ENCODE measurements at places on chromosomes 7 and 10. TPM values are rescaled to one million over a fixed set of nuclear protein-coding genes. Genes with fewer than 3 reads are reported as not detected.

The CWF19L1 gene
- 21.9 TPM for polyA plus RNA-seq

- DNase-seq: no peak
Measured at GRCh38 chr10:31668326-31668725, 260.3 kb downstream of the ARHGAP12 start.

DNA sequence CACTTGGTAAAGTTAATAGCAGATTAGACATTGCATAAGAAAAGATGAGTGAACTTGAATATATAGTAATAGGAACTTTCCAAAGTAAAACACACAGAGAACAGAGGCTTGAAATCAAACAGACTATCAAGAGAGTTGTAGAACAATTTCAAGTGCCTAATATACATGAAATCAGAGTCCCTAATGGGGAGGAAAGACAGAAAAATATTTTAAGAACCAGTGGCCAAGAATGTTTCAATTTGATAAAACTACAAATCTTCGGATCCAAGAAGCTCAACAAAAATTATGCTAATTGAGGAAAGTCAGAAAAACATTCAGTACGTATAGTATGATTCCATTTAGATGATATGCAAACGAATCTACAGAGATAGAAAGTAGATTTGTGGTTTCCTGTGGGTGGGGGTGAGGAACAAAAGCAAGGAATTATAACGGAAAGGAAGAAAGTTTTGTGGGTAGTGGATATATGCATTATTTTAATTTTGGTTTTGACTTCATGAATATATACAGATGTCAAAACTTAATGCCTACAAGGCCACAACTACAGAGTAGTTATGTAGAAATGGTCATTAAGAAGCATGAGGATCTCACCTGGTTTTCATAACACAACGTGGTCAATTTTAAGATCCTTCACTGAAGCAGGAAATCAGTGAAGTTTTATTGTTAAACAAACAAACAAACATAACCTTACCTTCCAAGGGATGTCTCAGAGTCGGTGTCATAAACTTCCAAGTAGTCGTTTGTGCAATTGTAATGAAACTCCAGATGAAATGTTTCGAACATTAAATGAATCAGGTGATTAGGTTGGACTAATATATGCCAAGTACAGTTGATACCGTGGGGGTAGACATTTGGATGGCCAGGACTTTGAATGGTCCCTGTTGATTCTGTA, 62.0 kb downstream of the CUBN start:
- no peak for DNase-seq

GRCh38 chr10:88080213-88080612, 216.8 kb downstream of the PTEN start:
- peak; percentile 64 for DNase-seq

- DNase-seq: no peak
Measured at GRCh38 chr10:7045891-7046599, 364.8 kb downstream of the SFMBT2 start.

- DNase-seq: no peak
Measured at GRCh38 chr10:132366499-132366898, 30.5 kb upstream of the PWWP2B start.

The NEUROD6 gene
- polyA plus RNA-seq: 0.54 TPM

The PPP1R3C gene
- 2.4 TPM for polyA plus RNA-seq

The CYP2W1 gene
- 0.81 TPM for polyA plus RNA-seq

All from small intestine (tissue), 16 donors.